ENCODE measurements at places on chromosomes 5 and 9.

DNA sequence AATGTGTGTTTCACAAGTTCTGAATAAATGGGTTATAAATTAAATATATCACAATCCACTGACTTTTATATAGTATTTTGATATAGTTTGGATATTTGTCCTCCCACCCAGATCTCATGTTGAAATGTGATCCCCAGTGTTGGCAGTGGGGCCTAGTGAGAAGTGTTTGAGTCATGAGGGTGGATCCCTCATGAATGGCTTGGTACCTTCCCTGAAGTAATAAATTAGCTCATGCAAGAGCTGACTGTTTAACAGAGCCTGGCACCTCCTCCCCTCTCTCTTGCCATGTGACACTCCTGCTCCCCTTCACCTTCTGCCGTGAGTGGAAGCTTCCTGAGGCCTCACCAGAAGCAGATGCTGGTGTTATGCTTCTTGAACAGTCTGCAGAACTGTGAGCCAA is 127.9 kb upstream of the PALM2AKAP2 start:
- DNase-seq = no peak

DNA sequence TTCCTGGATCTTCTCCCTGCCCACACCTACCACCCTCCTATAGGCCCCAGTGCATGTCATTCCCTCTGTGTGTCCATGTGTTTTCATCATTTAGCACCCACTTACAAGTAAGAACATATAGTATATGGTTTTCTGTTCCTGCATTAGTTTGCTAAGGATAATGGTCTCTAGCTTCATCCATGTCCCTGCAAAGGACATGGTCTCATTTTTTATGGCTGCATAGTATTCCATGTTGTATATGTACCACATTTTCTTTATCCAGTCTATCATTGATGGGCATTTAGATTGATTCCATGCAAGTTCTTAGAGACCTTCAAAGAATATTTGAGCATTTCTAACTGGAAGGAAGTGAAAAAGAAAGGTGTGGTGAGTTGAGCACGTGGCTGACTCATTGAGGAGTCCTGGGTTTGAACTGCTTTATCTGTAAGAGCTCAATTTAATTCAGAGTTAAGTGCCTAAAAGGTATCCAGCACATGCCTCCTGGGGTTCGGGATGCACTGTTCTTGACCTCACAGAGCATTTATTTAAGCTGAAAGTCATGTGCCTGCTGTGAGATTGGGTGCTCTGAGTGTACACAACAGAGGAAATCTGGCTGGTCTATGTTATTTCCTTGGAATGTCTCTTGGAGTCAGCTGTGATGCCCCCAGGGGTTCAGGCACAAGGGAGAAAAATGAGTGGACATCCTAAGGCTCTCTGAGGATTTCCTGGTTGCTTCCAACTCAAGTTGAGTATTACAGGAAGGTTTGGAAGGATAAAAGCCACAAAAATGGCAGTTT is 56.4 kb downstream of the SH3GL2 start:
- DNase-seq = no peak

GRCh38 chr9:128254855-128255759 is 20.7 kb downstream of the GOLGA2 start:
- peak; percentile 73 for DNase-seq

DNA sequence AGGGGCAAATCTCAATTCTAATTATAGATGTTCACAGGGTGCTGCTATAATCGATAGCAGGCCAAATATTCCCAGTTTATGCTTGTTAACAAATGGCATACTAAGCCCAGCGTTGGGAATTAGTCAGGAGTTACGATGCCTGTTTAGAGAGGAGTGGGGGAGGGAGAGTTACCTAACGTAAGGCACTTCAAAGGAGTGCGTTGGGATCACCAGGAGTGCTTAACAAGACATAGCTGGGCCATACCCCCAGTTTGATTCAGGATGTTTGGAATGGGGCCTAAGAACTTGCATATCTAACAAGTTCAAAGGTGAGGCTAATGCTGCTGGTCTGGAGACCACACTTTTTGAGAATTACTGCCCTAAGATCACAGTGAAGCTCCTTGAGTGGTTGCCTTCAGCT is 14.5 kb upstream of the SRP19 start:
- no peak for DNase-seq

- DNase-seq = no peak
Measured at GRCh38 chr5:54807421-54807820, 178.0 kb downstream of the ESM1 start.

DNA sequence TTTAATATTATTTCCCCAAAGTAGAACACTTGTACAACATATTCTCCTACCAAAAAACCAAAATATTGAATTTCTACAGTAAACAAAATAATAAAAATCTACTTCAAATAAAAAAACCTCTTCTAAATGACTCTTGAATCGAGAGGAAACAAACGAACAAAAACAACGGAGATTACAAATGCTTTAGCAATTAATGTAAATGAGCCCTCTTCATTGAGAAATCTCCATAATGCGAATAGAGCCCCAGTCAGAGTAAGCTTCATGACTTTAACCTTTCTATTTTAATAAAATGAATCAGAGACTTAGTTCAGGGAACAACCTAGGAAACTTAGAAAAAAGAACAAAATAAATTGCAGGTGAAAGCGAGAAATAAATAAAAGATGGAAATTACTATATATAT is 129.3 kb upstream of the SEMA6A start:
- DNase-seq = no peak

GRCh38 chr9:12785260-12785770 is 10.5 kb downstream of the LURAP1L start:
- DNase-seq = no peak

DNA sequence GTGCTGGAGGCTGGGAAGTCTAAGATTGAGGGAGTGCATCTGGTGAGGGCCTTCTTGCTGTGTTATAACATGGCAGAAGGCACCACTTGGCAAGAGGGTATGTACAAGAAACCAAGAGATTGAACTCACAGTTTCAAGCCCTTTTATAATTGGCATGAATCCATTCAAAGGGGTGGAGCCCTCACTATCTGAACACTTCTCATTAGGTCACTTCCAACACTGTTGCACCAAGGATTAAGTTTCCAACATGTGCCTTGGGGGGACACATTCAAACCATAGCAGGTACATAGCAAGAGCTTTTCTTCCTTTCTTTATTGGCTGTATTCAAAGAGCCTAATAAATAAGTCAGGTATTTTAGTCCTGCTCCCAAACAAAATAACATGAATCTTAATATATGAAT is 62.7 kb downstream of the PRELID2 start:
- DNase-seq = no peak

DNA sequence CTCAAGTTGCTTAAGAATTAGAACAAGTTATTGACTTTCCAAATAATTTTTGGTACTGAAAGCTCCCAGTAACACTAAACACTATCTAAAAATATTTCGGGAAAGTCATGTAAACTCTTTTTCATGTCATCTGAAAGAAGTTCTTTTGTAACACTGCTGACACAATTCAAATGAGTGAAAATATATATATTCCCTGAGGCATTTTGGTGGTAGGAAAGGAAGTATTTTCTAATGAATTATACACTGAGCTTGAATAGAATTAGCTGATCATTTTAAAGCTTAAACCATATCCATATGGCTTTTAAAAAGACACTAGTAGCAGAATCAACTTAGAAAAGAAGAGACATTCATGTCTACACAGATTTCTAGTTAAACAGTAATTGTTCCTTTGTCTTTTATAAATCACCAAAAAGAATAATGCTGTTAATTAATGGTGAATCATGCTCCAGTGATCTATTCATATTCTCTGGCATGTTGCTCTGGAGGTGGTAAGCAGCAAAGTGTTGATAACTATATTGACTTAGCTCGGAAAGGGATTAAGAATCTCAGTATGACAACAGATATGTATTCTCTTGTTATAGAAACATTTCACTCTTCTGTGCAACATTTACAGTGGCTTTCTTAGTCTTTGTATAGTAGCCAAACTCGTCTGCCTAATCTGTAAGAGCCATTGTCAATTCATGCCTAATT is 27.4 kb upstream of the RFX3 start:
- DNase-seq = no peak

DNA sequence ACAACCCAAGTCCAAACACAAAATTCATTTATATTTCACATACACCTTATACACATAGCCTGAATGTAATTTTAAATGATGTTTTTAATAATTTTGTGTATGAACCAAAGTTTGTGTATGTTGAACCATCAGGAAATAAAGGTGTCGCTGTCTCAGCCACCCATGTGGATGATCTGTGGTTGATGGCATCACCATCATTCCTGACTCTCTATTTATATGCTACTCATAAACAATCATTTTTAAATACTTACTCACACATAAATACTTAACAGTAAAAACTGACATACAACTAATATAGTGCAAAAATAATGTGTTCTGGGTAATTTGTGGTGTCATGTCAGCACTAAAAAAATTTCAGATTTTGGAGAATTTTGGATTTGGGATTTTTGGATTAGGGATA is 38.4 kb downstream of the SMC5 start:
- DNase-seq = no peak

- no peak for DNase-seq
Measured at GRCh38 chr9:104746798-104747197, 685 bp upstream of the NIPSNAP3A start.

GRCh38 chr5:116441223-116441622 is 133.4 kb downstream of the SEMA6A start:
- no peak for DNase-seq

- no peak for DNase-seq
Measured at GRCh38 chr9:87227456-87227855, 270.2 kb upstream of the DAPK1 start.

DNA sequence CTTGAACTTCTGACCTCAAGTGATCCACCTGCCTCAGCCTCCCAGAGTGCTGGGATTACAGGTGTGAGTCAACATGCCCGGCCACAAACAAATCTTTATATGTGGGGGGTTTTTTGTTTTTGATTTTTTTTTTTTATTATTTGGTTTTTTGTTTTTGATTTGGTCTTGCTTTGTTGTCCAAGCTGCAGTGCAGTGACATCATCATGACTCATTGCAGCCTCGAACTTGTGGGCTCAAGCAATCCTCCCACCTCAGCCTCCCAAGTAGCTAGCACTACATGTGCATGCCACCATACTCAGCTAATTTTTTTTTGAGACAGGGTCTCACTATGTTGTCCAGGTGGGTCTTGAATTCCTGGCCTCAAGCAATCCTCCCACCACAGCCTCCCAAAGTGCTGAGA is 42.4 kb downstream of the ALDH7A1 start:
- DNase-seq = no peak

DNA sequence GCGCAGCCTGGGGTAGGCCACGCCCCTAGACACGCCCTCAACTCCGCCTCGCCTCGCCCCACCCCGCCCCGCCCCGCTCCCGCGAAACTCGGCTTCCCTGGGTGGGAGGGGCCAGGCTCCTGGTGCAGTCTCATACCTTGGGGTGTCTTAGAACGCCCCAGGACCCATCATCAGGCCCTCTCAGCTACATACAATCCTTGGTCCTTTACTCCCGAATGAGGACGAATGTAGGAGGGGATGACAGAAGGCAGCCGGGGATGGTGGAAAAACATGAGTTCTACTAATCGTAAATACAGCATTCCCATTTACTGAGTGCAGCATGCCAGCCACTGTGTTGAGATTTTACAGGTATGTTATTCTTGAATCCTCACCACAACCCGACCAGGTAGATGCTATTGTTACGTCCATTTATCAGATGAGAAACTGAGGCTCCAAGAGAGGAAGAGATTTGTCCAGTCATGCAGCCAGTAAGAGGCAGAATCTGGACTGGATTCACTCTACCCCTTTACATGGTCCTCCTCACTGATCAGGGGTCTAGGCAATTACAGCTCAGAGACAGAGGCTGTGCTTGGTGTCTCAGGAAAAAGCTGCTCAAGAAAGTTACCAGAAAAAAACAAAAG is 6.8 kb downstream of the SH2D3C start:
- no peak for DNase-seq

- DNase-seq = no peak
Measured at GRCh38 chr9:127521919-127522304, 70.6 kb downstream of the LRSAM1 start.

DNA sequence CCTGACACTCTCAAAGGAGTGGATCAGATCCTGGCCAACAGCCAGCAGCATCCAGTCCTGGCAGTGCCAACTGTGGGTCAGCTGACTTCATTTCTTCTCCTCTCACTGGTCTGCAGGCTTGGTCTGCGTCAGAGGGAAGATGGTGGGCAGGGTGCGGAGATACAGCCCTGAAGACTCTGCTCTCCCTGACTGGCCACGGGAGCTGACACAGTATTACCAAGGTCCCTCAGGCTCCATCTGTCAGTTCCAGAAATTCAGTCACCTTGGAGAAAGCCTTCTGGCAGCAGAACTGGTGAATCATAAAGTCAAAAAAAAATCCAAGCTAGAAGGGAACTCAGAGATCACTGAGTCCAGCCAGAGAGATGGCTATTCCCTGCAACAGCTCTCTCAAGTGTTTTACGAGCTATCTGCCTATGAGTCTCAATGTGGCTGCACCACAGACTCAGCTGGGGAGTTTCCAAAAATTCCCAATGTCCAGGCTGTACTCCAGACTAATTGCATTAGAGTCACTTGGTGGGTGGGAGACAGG is 27.9 kb downstream of the C1QTNF2 start:
- no peak for DNase-seq

DNA sequence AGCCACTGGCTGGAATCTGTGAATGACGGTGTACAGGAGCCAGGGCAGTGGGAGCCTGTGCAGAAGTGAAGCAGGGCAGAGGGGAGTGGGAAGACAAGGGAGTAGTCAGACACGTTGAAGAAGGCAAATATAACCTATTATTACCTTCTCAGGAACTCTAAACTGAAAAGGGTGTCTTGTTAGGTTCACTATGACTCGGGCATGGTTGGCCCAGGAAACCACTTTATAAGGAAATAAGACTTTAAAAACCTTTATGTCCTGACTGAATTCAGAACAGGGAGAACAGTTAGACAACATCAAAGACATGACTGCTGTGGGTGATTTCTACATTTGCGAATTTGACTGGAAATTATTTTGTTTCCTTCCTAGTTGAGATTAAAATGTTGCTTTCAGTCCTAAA is 107.5 kb downstream of the ACER2 start:
- no peak for DNase-seq

DNA sequence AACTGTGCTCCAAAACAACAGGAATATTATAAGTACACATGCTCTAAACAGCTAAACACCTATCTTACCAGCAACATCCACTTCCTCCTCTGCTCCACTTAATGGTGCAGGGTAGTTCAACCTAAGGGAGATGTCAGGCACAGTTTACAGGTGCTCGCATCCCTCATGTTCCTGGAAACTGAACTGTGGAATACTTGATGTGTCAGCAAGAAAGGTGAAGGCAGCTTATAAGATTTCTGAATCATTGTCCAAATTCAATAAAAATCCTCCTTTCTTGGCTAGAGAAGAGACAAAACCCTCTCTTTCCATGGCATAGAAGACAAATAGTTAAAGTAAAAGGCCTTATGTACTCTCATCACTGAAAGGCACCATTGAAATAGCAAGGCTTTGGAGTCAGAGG is 272.2 kb downstream of the FBXL7 start:
- DNase-seq = no peak

GRCh38 chr5:76025069-76025468 is 58.1 kb upstream of the SV2C start:
- no peak for DNase-seq

- no peak for DNase-seq
Measured at GRCh38 chr9:34793428-34793827, 83.5 kb upstream of the CCL21 start.

- peak; percentile 27 for DNase-seq
Measured at GRCh38 chr9:121222524-121223171, 21.0 kb upstream of the RAB14 start.

Data from retina (tissue), 1 donor.